ENCODE measurements at places on chromosomes 3 and 15.

GRCh38 chr3:15933439-15934139, 135.8 kb upstream of the ANKRD28 start:
- no peak for DNase-seq

- DNase-seq = no peak
Measured at GRCh38 chr3:134486577-134487041, 752 bp downstream of the CEP63 start.

DNA sequence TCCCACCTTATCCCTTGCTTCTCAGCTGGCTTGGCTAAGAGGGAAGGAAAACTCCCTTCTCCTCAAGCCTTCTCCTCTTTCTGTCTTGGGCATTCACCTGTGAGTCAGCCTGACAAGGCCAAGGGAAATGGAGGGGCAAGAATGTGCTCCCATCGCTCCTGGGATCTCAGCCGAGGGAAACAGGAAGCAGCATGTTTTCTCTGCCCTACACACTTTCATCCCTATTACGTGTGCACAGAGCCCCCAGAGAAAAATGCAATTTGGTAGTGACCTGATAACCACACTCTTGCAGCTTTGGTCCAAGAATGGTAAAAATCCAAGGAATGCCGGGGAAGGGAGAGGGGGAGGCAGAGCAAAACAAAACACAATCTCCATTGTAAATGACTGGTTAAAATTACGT, 32.9 kb upstream of the MTMR10 start:
- DNase-seq = peak; percentile 69

DNA sequence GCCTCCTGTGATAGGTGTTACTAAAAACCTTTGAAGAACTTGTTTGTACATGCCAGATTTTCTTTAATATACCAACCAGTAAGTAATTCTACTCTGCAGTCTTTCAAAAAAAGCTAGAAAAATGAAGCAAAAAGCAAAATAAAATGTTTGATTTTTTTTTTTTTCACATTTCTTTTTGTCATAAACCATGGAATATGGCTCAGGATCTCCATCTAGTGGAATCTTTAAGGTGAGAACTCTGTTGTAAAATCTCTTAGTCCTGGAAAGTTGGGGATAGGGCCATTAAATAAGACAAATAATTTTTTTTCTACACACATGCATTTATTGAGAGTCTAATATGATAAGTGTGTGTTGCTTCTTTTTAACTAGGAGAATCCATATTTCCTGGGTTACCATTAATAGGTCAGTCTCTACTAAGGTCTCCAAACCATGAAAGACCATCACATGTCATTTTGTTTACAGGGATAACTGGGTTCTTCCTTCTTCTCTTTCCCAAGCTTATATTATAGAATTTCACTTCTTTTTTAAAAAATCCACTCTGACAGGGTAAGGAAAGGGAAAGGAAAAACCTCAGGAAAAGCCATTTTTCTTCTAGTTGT, 84.6 kb downstream of the SLC9A9 start:
- DNase-seq = peak; percentile 40

DNA sequence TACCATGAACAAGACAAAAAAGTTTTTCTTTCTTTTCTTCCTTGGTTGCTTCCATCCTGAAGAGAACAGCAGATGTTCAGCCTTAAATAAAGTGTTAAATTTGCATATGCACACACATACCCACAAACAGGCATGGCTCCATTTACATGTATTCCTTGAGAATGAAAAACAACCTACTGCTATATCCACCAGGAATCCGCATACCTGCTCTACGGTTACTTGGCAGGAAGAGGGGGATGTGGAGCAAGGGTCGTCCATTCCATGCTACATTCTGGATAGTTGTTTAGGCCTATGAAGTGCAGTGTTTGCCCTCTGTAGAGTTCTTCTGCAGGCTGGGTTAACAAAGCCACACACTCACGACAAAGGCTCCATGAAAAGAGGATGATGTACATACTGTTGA, 322.8 kb downstream of the KCNH8 start:
- no peak for DNase-seq

DNA sequence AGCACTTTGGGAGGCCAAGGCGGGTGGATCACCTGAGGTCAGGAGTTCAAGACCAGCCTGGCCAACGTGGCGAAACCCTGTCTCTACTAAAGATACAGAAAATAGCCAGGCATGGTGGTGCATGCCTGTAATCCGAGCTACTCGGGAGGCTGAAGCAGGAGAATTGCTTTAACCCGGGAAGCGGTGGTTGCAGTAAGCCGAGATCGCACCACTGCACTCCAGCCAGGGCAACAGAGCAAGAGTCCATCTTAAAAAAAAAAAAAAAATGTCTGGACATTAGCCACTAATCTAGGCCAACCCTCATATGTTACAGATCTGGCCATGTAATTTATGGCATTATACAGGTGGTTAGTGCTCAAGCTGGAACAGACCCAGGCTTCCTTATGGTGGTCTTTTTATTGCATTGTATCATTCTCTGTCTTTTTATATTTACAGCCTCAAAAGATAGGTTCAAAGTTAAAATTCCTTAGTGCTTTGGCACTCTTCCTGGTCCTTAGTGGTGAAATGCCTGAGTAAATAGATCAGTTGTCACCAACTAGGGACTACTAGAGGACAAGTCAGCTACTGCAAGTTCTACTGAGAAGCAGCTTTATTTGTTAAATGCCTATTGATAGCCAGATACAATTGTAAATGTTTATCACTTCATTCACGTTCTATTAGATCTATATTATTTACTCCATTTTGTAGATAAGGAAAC, 16.0 kb downstream of the STARD9 start:
- no peak for DNase-seq

GRCh38 chr15:89030311-89030710, 57.9 kb upstream of the ABHD2 start:
- no peak for DNase-seq

Measured in kidney capillary endothelial cell (primary cell).